ENCODE measurements at places on chromosomes 7 and 10. TPM values are rescaled to one million over a fixed set of nuclear protein-coding genes. Genes with fewer than 3 reads are reported as not detected.

- no peak for DNase-seq
Observed at GRCh38 chr10:78346721-78347120, 313.1 kb downstream of the RPS24 start.

DNA sequence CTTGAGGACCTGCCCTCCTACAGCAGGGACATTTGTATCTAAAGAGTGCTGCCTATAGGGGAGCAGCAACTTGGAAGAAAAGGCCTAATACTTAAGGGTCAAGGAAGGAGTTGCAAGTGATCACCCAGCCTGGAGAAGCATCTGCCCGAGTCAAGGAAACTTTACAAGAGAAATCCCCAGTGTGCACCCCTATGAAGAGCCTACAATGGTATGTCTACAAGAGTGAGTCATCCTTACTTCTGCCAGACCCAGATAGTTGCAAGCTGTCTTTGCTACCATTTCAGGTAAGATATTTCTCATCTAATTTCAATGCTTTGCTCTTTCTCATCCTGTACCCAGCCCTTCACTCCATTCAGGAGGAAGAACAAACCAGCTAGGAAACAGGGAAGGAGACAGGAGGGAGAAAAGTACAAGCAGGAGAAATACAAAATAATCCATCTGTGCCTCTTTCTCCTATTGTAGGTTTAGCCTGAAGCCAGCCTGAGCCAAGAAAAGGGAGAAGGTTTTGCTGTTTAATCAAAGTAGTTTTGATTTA lies 34.4 kb upstream of the AGR3 start:
- DNase-seq, result no peak

DNA sequence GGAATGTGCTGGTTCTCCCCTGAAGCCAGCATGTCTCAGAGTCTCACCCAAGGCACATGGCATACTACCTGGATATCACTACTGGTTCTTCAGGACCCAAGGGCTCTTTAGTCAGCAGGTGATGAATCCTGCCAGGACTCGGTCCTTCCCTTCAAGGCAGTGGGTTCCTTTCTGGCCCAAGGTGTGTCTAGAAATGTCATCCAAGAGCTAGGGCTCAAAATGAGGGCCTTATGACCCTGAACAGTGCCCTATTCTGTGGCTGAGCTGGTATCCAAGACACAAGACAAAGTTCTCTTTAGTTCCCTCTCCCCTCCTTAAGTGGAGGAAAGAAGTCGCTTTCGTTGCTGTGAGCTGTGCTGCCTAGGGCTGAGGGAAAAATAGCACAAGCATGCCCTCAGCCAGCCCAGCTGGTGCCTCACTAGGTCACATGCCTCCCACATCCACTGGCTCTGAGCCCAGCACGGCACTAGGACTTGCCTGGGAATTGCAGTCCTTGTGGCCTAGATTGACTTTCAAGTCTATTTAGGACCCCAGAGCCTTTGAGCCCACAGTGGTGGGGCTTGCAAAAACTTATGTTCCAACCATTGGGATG lies 106.0 kb downstream of the BMS1 start:
- no peak for DNase-seq

DNA sequence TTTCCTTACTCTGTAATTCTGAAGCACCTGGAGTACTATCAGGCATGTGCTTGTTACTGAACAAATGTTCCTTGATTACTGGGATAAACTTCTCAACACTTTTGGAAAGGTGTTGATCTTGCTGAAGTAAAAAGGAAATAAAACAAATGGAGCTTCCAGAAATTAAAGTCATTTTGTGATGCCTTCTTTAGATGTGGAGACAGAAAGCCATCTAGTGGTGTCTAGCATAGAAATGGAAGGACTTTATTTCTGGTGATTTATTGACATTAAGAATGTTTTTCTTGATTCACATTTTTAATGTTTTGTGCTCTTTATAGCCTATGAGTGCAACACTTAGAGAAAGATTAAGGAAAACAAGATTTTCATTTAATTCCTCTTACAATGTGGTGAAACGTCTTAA lies 1.4 kb downstream of the SFR1 start:
- no peak for DNase-seq

GRCh38 chr7:95631527-95631926 lies 35.2 kb upstream of the PDK4 start:
- no peak for DNase-seq

GRCh38 chr7:152056621-152057274 lies 31.3 kb downstream of the GALNT11 start:
- no peak for DNase-seq

GRCh38 chr10:94706089-94706488 lies 22.6 kb downstream of the CYP2C18 start:
- DNase-seq, result no peak

- no peak for DNase-seq
Observed at GRCh38 chr10:58266003-58266825, 1.5 kb downstream of the IPMK start.

DNA sequence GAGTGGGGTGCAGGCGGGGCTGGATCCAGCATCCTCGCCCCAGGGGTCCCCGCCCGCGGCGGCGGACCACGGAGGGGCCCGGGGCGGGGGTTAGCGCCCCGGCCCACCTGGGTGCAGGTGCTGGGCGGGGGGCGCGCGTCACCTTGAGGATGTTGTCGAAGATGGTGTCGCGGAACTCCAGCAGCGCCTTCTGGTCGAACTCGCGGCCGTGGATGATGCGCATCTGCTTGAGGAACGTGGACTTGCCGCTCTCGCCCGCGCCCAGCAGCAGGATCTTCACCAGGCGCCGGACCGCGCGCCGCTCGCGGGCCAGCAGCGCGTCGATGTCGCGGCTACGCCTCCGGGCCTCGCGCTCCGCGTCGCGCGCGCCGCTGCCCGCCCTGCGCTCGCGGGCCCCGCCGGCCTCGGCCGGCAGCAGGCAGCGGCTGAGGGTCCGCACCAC lies 376 bp downstream of the GNA12 start:
- peak; percentile 39 for DNase-seq

- DNase-seq, result no peak
Observed at GRCh38 chr10:33214174-33214573, 120.3 kb downstream of the NRP1 start.

DNA sequence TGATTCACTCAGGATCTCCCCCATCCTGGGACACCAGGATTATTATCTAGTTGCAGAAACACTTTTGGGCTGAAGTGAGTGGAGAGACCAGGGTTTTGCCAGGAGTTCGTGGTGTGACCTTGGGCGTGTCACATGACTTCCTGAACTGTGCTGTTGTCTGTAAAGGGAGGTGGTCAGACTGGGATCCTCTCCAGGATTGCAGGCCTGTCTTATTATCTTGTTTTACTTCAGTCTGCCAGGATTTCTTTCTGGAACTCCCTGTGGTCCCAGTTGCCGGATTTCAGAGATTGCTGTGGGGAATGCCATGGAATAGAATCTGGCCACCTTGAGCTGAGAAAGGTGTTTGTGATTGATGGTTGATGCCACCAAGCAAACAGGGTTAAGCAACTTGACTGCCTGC lies 35.8 kb downstream of the CRCP start:
- peak; percentile 66 for DNase-seq

GRCh38 chr7:143882020-143882603 lies 19.9 kb downstream of the TCAF1 start:
- peak; percentile 85 for DNase-seq

DNA sequence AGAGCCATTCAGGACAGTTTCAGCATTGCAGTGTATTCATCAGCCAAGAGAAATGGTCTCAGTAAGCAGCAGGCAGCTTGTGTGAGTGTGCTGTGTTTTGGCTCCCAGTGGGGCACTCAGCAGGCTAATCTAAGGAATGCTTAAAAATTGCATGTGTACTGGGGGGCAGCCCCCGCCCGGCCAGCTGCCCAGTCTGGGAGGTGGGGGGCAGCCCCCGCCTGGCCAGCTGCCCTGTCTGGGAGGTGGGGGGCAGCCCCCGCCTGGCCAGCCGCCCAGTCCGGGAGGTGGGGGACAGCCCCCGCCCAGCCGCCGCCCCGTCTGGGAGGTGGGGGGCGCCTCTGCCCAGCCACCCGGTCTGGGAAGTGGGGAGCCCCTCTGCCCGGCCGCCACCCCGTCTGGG lies 116.2 kb downstream of the GRID1 start:
- DNase-seq, result no peak

- DNase-seq, result no peak
Observed at GRCh38 chr10:17237915-17238444, 9.9 kb downstream of the VIM start.

DNA sequence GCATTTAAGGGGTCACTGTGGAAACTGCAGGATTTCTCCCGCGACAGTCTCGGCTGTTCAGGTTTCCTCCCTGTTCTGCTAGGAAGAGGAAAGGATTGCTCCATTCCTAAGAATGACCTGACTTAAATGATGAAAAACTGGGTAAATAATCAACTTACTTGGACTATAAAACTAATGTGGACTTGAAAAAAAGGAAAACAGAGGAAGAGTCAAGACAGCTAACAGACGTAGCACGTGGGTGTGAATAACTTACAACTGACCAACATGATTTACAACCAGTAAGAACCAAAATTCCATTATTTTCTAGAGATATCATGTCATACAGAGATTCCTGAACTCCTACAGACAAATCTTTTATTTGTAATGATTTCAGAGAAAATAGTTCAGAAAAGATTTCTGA lies 93.8 kb downstream of the ADAM12 start:
- DNase-seq, result no peak

The MCMBP gene
- 9.2 TPM for polyA plus RNA-seq

The SLC18A2 gene
- polyA plus RNA-seq, result 0.12 TPM

The RBM20 gene
- polyA plus RNA-seq, result 61.9 TPM

The CTAGE8 gene
- 0.29 TPM for polyA plus RNA-seq

The FKBP6 gene
- polyA plus RNA-seq, result not detected

The SPDYE2B gene
- not detected for polyA plus RNA-seq

The CYP2C9 gene
- not detected for polyA plus RNA-seq

All from heart right ventricle (tissue), 16 donors.